HFFc6 (cell line): ENCODE measurements at places on chromosomes 5 and 9. TPM values are rescaled to one million over a fixed set of nuclear protein-coding genes. Genes with fewer than 3 reads are reported as not detected.

Gene ZNG1E
- total RNA-seq, result 21.0 to 27.9 TPM (median 22.3 TPM) in 3 replicates

GRCh38 chr9:121567500-121568342 lies 68.1 kb upstream of the GGTA1 start:
- no peak for DNase-seq

Gene MED10
- 41.1 to 45.0 TPM (median 42.1 TPM) in 3 replicates for total RNA-seq

GRCh38 chr5:8689773-8690172 lies 820.8 kb downstream of the MTRR start:
- no peak for DNase-seq

DNA sequence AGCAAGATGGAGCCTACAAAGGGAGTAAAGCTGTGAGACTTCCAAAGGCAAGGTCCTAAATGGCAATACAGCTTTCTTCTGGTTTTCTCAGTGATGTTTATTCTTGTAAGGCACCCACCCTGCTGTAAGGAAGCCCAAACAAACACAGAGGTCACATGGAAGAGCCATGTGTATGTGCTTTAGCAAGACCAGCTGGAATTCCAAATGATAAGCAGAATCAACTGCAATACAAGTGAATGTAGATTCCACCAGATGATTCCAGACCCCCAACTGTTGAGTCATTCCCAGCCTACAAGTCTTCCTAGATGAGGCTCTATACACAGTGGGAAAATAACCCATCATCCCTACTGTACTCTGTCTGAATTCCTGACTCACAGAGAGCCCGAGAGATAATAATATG lies 122.8 kb downstream of the DEPDC1B start:
- no peak for DNase-seq

Gene OR1J4
- total RNA-seq, result not detected in 2 replicates

DNA sequence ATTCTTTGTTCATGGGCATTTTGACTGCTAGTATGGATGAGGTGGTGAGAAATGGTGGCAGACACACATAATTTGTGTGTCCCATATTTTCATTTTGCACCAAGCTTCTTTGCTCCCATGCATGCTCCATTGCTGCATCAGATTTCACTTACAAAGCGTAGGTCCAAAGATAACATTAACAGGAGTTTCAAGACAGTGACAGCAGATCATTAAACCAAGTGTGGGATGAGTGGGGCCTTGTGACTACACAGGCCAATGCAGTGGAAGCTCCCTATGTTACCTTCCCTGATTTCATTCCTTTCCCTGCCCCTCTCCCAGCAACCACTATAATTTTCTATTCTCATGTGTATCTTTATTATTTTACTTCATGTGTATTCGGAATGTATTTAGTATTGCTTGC lies 142.0 kb downstream of the AOPEP start:
- no peak for DNase-seq

Gene NIPAL4
- 0.19 to 0.35 TPM (median 0.27 TPM) in 3 replicates for total RNA-seq

DNA sequence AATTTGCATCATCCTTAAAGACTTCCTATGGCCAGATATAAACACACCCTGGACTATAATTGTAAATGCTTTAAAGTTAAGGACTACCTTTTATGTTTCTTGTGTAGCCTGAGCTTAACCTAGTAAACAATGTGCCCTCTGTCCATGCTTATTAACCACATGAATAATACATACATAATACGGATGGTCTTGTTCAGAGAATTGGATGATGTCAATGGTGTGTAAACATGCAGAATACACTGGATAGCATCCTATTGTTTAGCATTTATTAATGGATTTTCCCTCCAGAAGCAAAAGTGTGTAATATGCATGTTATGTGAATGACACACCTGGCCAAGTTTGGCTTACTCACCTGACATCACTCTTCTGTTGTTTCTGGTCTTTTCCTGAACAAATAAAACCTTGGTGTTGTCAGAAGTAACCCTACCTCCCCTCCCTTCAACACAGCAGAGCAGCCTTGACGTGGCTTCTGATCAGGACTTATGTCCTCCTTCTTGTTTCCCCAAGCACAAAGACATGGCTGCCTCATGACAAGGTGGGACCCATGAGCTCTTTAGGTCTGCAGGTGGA lies 517.9 kb downstream of the MTRR start:
- DNase-seq, result no peak

- no peak for DNase-seq
Measured at GRCh38 chr5:65172486-65173129, 309.1 kb downstream of the ADAMTS6 start.

GRCh38 chr5:39491210-39491609 lies 66.4 kb upstream of the DAB2 start:
- no peak for DNase-seq

Gene TSSK1B
- total RNA-seq, result not detected in 3 replicates
